HFFc6 (cell line): ENCODE measurements at places on chromosomes 7 and 10. TPM values are rescaled to one million over a fixed set of nuclear protein-coding genes. Genes with fewer than 3 reads are reported as not detected.

DNA sequence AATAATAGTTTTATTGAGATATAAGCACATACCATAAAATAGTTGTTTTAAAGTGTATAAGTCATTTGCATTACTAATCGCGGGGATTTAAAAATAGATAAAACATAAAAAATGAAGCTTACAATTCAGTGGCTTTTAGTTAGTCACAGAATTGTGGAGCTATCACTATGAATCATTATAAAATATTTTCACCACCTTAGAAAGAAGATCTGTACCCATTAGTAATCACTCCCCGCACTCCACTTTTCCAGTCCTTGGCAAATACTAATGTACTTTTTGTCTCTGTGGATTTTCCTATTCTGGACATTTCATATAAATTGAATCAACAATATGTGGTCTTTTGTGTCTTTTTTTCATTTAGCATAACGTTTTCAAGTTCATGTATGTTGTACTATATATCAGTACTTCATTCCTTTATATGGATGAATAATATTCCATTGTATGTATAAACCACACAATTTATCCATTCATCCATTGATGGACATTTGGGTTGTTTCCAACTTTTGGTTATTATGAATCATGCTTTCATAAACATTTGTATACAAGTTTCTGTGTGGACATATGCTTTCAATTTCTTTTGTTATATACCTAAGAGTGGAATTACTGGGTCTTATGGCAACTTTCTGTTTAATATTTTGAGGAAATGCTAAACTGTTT, 162.5 kb downstream of the MAGI2 start:
- H3K4me3 ChIP-seq, result peak overlapping the region; percentile 52; the same call in 1 of the 2 replicates
- H3K36me3 ChIP-seq, result no peaks in the 10 kb centered on the region
- H3K27me3 ChIP-seq, result no peaks in the 10 kb centered on the region
- peak overlapping the region; percentile 42 for H3K27ac ChIP-seq

- H3K36me3 ChIP-seq, result no peaks in the 10 kb centered on the region
- no peaks in the 10 kb centered on the region for H3K4me1 ChIP-seq
- DNase-seq, result no peak
- H3K27ac ChIP-seq, result no peak overlapping the region
Observed at GRCh38 chr7:107002126-107002525, 42.4 kb upstream of the PRKAR2B start.

GRCh38 chr10:103845972-103846371, 9.4 kb downstream of the SH3PXD2A start:
- peaks cover 76% of the 10 kb centered on the region for H3K4me1 ChIP-seq
- H3K27me3 ChIP-seq, result peaks cover 2% of the 10 kb centered on the region
- H3K27ac ChIP-seq, result peak overlapping the region; percentile 61

- H3K27me3 ChIP-seq, result no peaks in the 10 kb centered on the region
- no peak for DNase-seq
- H3K4me1 ChIP-seq, result peaks cover 71% of the 10 kb centered on the region
- no peak overlapping the region for H3K27ac ChIP-seq
- H3K4me3 ChIP-seq, result no peak overlapping the region
Observed at GRCh38 chr7:131032786-131033185, 294.9 kb upstream of the MKLN1 start.

- no peaks in the 10 kb centered on the region for H3K4me1 ChIP-seq
- no peak overlapping the region for H3K4me3 ChIP-seq
- no peaks in the 10 kb centered on the region for H3K27me3 ChIP-seq
- no peak overlapping the region for H3K27ac ChIP-seq
Observed at GRCh38 chr10:19946791-19947190, 130.6 kb downstream of the PLXDC2 start.

GRCh38 chr10:84908491-84908890, 580.1 kb downstream of the CCSER2 start:
- H3K4me3 ChIP-seq, result no peak overlapping the region
- H3K4me1 ChIP-seq, result no peaks in the 10 kb centered on the region
- H3K27ac ChIP-seq, result no peak overlapping the region
- DNase-seq, result no peak

GRCh38 chr7:14924398-14924797, 21.8 kb upstream of the DGKB start:
- H3K36me3 ChIP-seq, result no peaks in the 10 kb centered on the region
- H3K27me3 ChIP-seq, result no peaks in the 10 kb centered on the region
- peak; percentile 28 for DNase-seq
- peak overlapping the region; percentile 65 for H3K4me3 ChIP-seq
- peaks cover 22% of the 10 kb centered on the region for H3K4me1 ChIP-seq
- H3K27ac ChIP-seq, result no peak overlapping the region

DNA sequence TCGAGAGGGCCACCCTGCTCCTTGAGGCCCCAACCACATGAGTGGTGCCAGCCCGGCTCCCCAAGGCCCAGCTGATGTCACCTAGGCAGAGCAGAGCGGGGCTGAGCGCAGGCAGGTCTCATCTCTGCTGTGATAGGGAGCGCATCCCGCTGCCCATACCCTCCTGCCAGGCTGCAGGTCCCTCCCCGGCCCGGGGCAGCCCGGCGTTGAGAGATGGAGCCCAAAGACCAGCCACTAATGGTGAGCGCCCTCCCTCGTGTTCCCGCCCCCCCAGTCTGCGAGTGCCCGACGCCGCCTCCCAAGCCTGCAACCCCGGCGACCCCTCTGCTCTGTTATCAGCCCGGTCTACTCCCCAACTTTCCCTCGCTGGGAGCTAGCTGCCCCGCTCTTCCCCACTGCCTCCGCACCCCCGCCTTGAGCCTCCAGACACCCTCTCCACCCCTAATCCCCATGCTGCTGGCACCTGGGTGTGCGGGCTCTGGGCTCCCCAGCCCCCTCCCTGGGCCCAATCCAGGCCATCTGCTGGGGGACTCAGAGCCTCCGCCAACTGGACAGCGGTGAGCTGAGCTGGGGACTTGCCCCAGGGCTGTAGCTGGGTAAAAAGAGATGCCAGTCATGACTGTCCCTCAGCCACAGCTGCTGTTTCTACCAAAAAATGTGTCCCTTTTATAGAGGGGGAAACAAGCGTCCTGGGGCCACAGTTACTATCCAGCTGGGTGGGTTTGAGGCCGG, 19.7 kb upstream of the CHST12 start:
- H3K27ac ChIP-seq, result no peak overlapping the region
- H3K4me3 ChIP-seq, result no peak overlapping the region
- peaks cover 13% of the 10 kb centered on the region for H3K36me3 ChIP-seq
- peaks cover 5% of the 10 kb centered on the region; the same call in 1 of the 2 replicates for H3K4me1 ChIP-seq
- no peak for DNase-seq
- peaks cover 5% of the 10 kb centered on the region for H3K27me3 ChIP-seq

DNA sequence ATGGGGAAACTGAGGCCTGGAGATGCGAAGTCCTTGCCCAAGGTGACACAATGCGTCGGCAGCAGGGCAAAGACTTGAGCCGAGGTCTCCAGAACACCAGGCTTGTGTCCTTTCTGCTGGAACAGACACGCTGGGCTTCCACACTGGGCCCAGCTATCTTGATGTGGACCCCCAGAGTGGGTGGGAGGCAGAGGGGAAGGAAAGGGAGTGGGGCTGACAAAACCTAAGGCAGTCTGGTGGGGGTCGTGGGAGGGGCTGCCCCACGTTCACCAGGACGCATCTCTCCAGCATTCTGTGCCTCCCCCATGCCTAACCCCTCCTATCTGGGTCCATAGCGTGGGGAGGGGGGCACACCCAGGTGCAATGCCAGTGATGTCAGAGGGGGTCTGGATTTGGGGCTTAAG, 38.1 kb downstream of the PPIF start:
- H3K36me3 ChIP-seq, result peaks cover 4% of the 10 kb centered on the region
- H3K27ac ChIP-seq, result no peak overlapping the region
- H3K27me3 ChIP-seq, result peaks cover 7% of the 10 kb centered on the region; the same call in 1 of the 2 replicates

- DNase-seq, result no peak
- no peak overlapping the region for H3K4me3 ChIP-seq
- H3K4me1 ChIP-seq, result peaks cover 27% of the 10 kb centered on the region
- peaks cover 4% of the 10 kb centered on the region; the same call in 1 of the 2 replicates for H3K36me3 ChIP-seq
- H3K27ac ChIP-seq, result no peak overlapping the region
Observed at GRCh38 chr10:84343831-84344230, 15.4 kb downstream of the CCSER2 start.

DNA sequence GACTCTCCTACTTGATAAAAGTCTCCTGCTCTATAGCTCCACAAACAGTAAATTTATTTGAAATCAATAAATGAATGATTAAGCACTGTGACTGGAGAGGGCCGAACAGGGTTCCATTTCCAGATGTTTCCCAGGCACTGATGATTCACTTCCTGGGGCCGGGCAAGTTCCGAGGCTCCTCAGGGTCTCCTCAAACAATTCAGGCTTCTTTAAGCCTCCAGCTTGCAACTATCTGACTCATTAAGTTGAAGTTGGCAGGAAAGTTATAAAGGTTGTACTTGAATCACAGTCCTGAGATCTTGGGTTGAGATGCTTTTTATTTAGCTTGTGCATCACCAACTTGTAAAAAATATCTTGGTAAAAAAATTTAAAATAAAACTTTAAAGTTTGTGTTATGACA, 612.9 kb downstream of the DNAJB6 start:
- H3K27me3 ChIP-seq, result peaks cover 8% of the 10 kb centered on the region
- H3K4me1 ChIP-seq, result no peaks in the 10 kb centered on the region

- H3K36me3 ChIP-seq, result peaks cover 6% of the 10 kb centered on the region; the same call in 1 of the 2 replicates
- H3K27ac ChIP-seq, result no peak overlapping the region
- H3K27me3 ChIP-seq, result no peaks in the 10 kb centered on the region; the same call in 1 of the 2 replicates
- DNase-seq, result no peak
- H3K4me1 ChIP-seq, result no peaks in the 10 kb centered on the region
Observed at GRCh38 chr7:158042156-158042880, 545.3 kb downstream of the PTPRN2 start.

- H3K4me1 ChIP-seq, result no peaks in the 10 kb centered on the region
- H3K4me3 ChIP-seq, result no peak overlapping the region
- H3K27me3 ChIP-seq, result no peaks in the 10 kb centered on the region; the same call in none of the 2 replicates
- DNase-seq, result no peak
- H3K27ac ChIP-seq, result no peak overlapping the region
Observed at GRCh38 chr10:133474665-133475424, 21.1 kb downstream of the SCART1 start.

- DNase-seq, result no peak
- H3K27me3 ChIP-seq, result peaks cover 3% of the 10 kb centered on the region; the same call in 1 of the 2 replicates
- H3K4me3 ChIP-seq, result no peak overlapping the region
- H3K27ac ChIP-seq, result no peak overlapping the region
- H3K36me3 ChIP-seq, result peaks cover 16% of the 10 kb centered on the region
Observed at GRCh38 chr10:131178521-131179331, 132.8 kb downstream of the TCERG1L start.

GRCh38 chr7:126303926-126304325, 948.8 kb downstream of the GRM8 start:
- H3K4me1 ChIP-seq, result no peaks in the 10 kb centered on the region
- H3K4me3 ChIP-seq, result no peak overlapping the region
- no peaks in the 10 kb centered on the region for H3K36me3 ChIP-seq
- no peaks in the 10 kb centered on the region for H3K27me3 ChIP-seq
- no peak for DNase-seq

DNA sequence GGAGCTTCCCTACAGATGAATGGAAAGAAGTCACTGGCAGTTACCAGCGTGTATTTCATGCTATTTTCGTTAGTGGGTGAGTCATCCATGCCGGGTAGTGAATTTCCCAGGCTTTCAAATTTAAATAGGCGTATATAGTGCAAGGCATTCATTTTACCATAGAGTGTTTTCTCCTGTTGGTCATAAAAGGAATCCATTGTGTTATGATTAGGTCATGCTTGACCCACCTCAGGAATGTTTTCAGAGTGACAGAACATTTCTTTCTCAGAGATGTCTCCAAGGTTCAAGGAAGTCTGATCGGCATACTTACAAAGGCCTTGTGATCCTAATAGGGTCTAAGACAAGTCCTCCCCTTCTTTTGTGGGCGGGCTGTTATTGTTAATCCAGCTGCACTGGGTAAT, 110.7 kb downstream of the AKR1D1 start:
- H3K36me3 ChIP-seq, result peaks cover 15% of the 10 kb centered on the region
- H3K4me1 ChIP-seq, result peaks cover 30% of the 10 kb centered on the region; the same call in 1 of the 2 replicates
- no peaks in the 10 kb centered on the region; the same call in 1 of the 2 replicates for H3K27me3 ChIP-seq
- peak; percentile 55 for DNase-seq
- peak overlapping the region; percentile 73 for H3K27ac ChIP-seq

GRCh38 chr7:19482628-19483027, 226.2 kb downstream of the POLR1F start:
- no peaks in the 10 kb centered on the region for H3K4me1 ChIP-seq
- no peak for DNase-seq
- H3K36me3 ChIP-seq, result no peaks in the 10 kb centered on the region
- peaks cover 3% of the 10 kb centered on the region; the same call in 1 of the 2 replicates for H3K27me3 ChIP-seq

DNA sequence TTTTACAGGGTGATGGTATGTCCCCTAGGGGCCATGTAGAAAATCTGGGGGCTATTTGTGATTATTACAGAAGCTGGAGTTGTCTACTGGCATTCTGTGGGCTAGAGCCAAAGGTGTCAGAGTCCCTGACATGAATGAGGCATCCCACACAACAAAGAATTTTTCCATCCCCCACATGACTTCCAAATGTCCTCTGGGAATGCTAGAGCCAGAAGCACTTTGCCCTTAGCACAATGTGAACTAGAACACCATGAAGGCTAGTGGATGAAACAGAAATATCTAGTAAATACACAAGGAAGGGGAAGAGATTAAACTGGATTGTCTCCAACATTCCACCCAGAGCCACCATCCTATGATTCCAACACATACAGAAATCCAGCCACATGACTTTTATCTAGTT, 46.9 kb downstream of the FAM13C start:
- no peaks in the 10 kb centered on the region for H3K36me3 ChIP-seq
- H3K27me3 ChIP-seq, result peaks cover 3% of the 10 kb centered on the region; the same call in 1 of the 2 replicates
- no peak for DNase-seq
- no peaks in the 10 kb centered on the region for H3K4me1 ChIP-seq

- DNase-seq, result no peak
- H3K36me3 ChIP-seq, result no peaks in the 10 kb centered on the region; the same call in none of the 2 replicates
- H3K27ac ChIP-seq, result no peak overlapping the region
- peaks cover 6% of the 10 kb centered on the region for H3K4me1 ChIP-seq
Observed at GRCh38 chr7:130734815-130735716, 1.1 kb upstream of the KLF14 start.

- H3K27ac ChIP-seq, result peak overlapping the region; percentile 20
- H3K27me3 ChIP-seq, result no peaks in the 10 kb centered on the region; the same call in 1 of the 2 replicates
- no peak for DNase-seq
- peak overlapping the region; percentile 81 for H3K4me3 ChIP-seq
- no peaks in the 10 kb centered on the region for H3K36me3 ChIP-seq
Observed at GRCh38 chr7:30322271-30323005, 38.0 kb downstream of the ZNRF2 start.

The AEBP1 gene
- 75.4 and 79.0 TPM in 2 replicates for total RNA-seq

The FFAR4 gene
- not detected in 3 replicates for total RNA-seq

The RADIL gene
- total RNA-seq, result 0.08 to 0.23 TPM (median 0.20 TPM) in 3 replicates

The VWDE gene
- not detected in 3 replicates for total RNA-seq

The VIM gene
- total RNA-seq, result 9,164 to 11,569 TPM (median 9,623 TPM) in 3 replicates

The CCAR1 gene
- 46.2 to 71.2 TPM (median 48.1 TPM) in 3 replicates for total RNA-seq

The NEURL1 gene
- total RNA-seq, result 0.33 to 0.60 TPM (median 0.41 TPM) in 3 replicates

The NEUROG3 gene
- not detected in 3 replicates for total RNA-seq

The SLC37A3 gene
- 25.1 to 31.8 TPM (median 26.5 TPM) in 3 replicates for total RNA-seq

The C10orf95 gene
- not detected in 3 replicates for total RNA-seq

The PSMC2 gene
- total RNA-seq, result 179 to 191 TPM (median 179 TPM) in 3 replicates

The ZSCAN25 gene
- total RNA-seq, result 8.8 to 9.5 TPM (median 9.3 TPM) in 3 replicates

The CCDC146 gene
- 0.22 to 0.70 TPM (median 0.56 TPM) in 3 replicates for total RNA-seq

The PCLO gene
- total RNA-seq, result 0.71 to 1.9 TPM (median 1.0 TPM) in 3 replicates

The RPP38 gene
- 11.4 to 15.2 TPM (median 12.0 TPM) in 3 replicates for total RNA-seq

The TMEM270 gene
- total RNA-seq, result not detected in 3 replicates

The SPDYE5 gene
- not detected in 3 replicates for total RNA-seq

The LIMK1 gene
- 62.7 to 70.1 TPM (median 64.5 TPM) in 3 replicates for total RNA-seq
